ENCODE measurements at places on chromosomes 1 and 21.

DNA sequence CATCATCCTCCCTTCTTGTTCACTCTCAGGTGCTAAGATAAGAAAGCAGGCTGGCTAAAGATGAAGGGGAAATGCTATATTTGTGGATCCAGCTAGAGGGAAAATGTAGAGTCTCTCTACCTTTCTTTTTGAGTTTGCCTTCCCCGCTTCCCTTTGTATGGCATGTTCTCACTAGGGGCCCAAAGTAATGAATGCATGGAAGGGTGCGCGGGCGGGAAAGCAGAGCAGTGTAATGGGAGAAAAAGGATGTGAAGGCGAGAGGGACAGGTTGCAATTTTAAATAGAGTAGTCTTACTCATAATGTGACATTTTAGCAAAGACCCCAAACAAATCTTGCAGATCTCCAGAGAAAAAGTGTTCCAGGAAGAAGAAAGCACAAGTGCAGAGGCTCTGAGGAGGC is 105.1 kb upstream of the ATP1B1 start:
- no peak for DNase-seq

DNA sequence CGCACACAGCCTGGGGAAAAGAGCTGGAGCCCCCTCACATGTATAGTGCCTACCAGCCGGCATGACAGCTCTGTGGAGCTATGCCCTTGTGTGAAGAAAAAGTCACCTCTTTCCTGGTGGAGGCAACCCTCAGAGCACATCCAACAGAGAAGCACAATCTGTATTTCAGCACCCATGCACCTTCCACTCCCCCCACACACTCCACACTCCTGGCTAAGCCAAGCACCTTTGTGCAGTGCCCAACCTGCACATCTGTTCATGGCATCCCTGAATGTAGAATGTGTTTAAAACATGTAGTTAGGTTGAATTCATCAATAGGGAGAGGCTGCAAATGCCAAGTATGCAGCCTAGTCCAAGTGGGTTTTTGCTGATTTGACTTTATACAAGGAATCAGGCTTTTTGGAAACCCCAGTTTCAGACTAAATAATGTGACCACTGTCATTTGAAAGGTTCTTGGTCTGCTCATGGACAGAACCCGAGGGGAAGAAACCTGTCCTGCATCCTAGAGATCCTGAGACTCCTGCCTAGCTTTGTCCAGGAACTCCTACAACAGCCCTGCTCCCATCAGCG is 197.1 kb downstream of the TOMM20 start:
- DNase-seq, result no peak

GRCh38 chr1:148333875-148334338 is 149.2 kb downstream of the PPIAL4G start:
- DNase-seq, result no peak

- no peak for DNase-seq
Observed at GRCh38 chr1:25675729-25676476, 59.3 kb downstream of the MAN1C1 start.

DNA sequence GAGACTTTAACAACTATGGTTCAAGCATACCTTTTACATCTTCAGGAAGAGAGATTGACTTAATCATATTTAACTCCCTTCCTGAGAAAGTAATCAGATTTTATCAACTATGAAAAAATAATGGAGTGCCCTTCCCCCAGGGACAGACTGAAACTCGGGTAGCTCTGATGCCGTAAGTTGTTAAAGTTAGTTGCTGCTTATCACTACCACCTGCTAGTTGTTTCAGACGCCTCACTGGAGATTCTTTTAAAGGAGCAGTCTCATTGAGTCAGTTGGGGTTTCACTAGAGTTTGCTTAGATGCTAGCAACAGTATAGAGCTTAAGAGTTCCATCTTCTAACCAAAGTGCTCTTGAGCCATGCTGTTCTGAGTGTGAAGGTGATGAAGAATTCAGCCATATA is 17.0 kb upstream of the TRAF5 start:
- no peak for DNase-seq

DNA sequence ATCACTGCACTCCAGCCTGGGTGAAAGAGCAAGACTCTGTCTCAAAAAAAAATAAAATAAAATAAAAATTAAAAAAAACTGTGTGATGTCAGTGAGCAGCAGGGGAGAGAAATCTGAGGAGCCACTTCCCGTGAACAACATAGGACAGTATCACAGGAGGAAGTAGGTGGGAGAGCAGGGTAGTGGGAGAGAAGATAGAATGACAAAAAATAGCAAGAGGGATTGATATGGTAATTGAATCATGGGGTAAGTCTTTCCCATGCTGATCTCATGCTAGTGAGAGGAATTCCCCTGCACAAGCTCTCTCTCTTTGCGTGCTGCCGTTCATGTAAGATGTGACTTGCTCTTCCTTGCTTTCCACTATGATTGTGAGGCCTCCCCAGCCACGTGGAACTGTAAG is 81.6 kb upstream of the PBX1 start:
- no peak for DNase-seq

GRCh38 chr1:25954282-25954938 is 43.5 kb downstream of the PAFAH2 start:
- DNase-seq, result no peak

- DNase-seq, result no peak
Observed at GRCh38 chr1:109721042-109721441, 9.0 kb downstream of the GSTM5 start.

DNA sequence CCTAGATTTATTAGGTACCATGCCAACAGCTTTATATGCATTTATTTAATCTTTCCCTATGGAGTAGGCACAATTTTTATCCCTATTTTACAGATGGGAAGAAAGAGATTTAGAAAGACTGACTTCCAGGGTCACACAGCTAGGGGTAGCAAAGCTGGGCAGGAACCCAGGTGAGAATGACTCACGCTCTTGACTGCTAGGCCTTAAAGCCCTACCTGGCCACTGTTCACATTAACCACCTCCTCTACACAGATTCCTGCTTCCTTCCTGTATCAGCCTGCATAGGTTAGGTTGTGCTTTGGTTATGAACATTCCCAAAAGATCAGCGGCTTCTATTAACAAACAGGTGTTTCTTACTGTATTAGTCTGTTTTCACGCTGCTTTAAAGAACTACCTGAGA is 53.2 kb downstream of the DNAJC6 start:
- DNase-seq, result no peak

All from right renal pelvis (tissue), 4 donors.